ENCODE measurements at places on chromosomes 6 and 20.

- DNase-seq, result no peak
Observed at GRCh38 chr20:62240020-62240685, 1.8 kb downstream of the OSBPL2 start.

GRCh38 chr6:96724641-96725040 is 112.6 kb downstream of the GPR63 start:
- no peak for DNase-seq

DNA sequence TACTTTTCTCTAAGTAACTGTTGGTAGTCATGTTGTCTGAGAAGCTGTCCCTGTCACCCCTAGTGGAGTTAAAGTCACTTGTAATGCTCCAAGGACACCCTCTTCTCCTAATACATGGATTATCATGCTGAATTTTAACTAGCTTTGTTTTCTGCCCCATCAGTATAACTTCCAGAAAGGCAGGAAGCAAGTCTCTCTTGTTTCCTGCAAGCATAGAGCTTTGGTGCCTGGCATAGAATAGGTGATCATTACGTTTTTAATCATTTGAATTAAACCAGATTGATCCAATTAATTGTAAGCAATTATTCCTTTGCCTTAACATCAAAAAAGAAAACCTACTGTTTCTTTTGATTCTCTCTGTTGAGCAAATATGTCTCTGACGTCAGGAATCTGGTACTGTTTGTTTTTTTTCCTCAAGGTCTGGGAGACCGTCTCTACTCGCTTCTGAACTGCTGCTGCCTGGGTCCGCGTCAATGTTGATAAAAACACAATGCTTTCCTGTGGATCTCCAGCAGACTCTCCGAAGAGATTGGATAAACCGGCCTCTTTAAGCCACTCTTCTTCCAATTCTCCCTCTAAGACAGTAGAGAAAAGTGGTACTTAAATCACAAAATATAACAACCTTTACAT is 71.8 kb downstream of the ARHGAP18 start:
- no peak for DNase-seq

- no peak for DNase-seq
Observed at GRCh38 chr20:58938078-58938477, 43.0 kb upstream of the NELFCD start.

- no peak for DNase-seq
Observed at GRCh38 chr20:17618673-17619013, 48.8 kb downstream of the DSTN start.

DNA sequence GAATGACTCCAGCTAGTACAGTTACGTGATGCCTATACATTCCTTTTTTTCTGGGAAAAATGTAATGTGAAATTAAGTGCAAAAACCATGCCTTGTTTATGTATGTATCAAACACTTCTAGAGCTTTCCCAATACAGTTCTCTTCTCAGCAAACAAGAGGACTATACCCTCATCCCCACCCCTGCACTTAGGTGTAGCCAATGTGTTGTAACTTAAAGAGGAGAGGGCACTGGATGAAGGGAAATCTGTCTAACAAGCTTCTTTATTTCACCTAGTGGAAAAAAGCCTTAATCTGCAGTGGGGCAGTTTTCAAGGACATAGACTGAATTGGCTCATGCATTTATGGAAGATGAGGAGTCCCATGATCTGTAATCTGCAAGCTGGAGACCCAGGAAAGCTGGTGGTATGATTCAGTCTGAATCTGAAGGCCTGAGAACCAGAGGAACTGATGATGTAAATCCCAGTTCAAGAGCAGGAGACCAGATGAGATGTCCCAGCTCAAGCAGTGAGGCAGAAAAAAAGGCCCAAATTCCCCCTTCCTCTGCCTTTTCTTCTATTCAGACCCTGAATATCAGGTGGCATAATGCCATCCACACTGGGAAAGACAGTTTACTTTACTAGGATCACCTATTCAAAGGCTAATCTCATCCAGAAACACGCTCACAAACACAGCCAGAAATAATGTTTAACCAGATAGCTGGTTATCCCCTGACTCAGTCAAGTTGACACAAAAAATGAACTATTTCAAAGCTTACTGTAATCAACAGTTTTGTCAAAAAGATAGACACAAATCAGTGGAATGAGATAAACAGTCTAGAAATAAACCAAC is 25.8 kb upstream of the SLC17A3 start:
- DNase-seq, result no peak

- DNase-seq, result no peak
Observed at GRCh38 chr20:3350422-3350821, 57.0 kb downstream of the DNAAF9 start.

- DNase-seq, result peak; percentile 61
Observed at GRCh38 chr6:2861060-2861821, 19.6 kb upstream of the SERPINB1 start.

GRCh38 chr6:150539568-150539967 is 60.1 kb upstream of the PLEKHG1 start:
- DNase-seq, result no peak

DNA sequence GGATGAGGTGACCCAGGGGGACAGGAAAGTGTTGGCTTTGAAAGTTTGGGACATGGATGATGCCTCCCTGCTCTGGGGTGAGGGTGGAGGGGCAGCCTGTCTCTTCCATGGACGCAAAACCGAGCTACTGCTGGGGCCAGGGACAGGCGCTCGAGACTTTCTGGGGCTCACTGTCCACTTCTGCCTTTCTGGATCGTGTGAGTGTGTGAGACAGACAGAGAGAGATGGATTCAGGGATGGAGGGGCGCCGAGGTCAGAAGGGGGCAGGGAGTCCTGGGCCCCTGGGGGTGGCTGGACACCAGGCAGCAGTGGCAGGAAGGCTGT is 78.0 kb upstream of the GATA5 start:
- no peak for DNase-seq

DNA sequence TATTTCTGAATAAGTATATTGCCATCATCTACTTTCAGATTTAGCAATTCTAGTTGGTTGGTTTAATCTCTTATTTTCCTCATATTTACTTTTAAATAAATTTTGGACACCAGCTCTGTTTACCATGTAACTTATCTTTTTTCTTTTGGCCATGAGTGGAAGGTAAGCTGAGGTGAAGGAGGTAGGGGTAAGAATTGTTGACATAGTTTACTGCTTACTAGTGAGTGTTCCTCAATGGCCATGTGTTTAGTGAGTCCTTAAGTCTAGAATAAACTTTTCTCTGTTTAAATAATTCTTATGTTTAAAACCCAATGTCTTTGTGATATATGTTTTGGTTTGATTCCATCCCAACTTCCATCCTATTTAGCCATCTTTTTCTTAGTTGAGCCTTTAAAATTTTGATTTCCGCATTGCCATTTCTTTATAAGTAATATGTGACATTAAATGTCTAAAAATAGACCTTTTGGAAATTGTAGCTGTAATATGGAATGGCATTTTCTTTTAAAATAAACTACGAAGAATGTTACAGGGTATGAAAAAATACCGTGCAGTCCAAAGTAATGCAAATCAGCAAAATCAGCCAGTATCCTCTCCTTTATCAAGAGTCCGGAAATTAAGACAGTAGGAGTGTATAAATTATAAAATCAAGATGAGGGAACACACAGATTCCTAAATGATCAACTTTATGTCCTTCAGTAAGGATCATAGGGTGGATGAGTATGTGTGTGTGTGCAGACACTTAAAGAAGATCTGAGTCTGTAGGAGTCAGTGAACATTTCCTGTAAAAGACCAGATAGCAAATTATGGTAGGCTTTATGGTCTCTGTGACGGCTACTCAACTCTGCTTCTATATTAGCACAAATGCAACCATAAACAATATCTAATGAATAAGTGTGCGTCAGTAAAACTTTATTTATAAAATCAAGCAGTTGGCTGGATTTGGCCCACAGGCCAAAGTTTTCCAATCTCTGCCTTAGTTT is 10.3 kb downstream of the STXBP5 start:
- DNase-seq, result no peak

- no peak for DNase-seq
Observed at GRCh38 chr20:10618611-10619245, 55.1 kb downstream of the JAG1 start.

DNA sequence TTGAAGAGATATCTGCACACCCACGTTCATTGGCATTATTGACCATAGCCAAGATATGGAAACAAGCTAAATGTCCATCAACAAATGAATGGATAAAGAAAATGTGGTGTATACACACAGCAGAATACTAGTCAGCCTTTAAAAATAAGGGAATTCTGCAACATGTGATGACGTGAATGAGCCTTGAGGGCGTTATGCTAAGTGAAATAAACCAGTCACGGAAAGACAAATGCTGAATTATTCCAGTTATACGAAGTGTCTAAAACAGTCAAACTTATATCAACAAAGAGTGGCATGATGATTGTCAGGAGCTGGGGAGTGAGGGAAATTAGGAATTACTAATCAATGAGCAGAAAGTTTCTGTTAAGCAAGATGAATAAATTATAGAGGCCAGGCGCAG is 8.4 kb upstream of the DEFB121 start:
- no peak for DNase-seq

DNA sequence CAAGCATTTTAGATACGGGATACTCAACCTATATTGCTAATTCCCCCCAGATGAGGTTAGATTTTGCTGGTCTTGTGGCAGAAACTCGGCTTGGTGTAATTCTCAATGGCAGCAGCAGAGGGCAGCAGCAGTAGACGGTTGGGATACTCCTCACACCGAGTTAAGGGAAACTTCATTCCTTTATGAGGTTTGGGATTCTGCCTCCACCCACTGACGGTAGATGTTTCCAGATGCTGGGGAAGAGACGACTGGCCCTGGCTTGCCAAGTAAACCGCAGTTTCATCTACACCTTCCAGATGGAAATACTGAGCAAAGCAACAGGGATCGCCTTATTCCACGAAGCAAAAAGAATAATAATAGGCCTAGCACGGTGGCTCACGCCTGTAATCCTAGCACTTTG is 8.2 kb upstream of the TBC1D7 start:
- peak; percentile 74 for DNase-seq

DNA sequence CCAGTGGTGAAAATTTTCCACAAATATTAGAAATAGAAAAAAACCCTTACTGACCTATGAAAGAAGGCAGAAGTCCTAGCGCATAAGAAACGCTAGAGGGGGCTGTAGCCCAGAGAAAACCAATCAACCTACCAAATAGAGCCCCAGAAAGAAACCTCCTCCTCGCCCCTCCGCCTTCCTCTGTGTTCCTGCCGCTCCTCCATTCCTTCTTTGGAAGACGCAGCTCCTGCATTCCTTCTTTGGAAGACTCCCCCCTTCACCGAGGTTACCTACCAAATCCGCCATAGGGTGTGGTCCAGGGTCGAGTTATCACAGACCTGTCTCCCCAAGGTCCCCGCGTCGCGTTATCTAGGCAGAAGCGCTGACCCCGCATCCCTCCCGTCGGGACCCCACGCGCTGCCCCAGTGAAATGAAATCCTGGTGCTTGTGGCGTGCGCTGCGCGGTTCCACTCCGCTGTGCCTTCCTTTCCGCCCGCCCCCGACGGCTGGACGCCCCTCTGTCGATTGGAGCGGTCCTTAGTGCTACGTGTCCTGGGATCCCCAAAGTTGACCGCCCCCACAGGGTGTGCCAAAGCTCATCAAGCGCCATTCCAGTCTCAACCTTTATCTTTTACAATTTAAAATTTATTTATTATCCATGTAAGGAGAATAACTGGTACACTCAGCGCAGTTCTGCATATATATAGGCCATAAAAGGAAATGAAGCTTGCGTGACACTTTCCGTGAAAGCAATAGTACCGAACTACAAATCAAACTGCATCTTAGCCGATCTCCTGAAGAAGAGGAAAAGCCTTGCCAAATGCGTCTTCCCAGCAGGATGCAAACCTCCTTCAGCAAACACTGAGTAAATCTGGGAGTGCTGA is 13.0 kb downstream of the RPP21 start:
- DNase-seq, result peak; percentile 55

GRCh38 chr20:60071965-60072364 is 113.7 kb downstream of the CDH26 start:
- no peak for DNase-seq

GRCh38 chr20:4604580-4604979 is 117.1 kb upstream of the PRND start:
- no peak for DNase-seq

GRCh38 chr6:87754828-87755227 is 52.8 kb upstream of the AKIRIN2 start:
- peak; percentile 90 for DNase-seq

Data from OCI-LY7 (cell line).